Panc1 (cell line): ENCODE measurements at places on chromosomes 6 and 20.

- DNase-seq = no peak
Measured at GRCh38 chr6:156917213-156917612, 140.0 kb downstream of the ARID1B start.

DNA sequence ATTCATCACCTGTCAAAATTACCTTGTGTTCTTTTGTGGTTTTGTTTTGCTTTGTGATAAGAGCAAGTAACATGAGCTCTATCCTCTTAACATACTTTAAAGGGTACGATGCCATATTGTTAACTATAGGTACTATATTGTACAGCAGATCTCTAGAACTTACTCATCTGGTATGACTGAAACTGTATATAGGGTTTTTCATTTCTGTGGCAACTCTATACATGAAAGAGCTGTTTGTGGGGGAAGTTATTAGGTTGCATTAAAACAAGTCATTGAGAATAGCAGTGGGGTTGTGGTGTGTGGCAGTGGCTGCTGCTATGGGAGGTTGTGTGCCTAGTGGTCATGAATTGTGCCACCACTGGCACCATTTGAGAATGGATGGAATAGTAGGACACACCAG, 268.4 kb downstream of the KCNQ5 start:
- DNase-seq = no peak

DNA sequence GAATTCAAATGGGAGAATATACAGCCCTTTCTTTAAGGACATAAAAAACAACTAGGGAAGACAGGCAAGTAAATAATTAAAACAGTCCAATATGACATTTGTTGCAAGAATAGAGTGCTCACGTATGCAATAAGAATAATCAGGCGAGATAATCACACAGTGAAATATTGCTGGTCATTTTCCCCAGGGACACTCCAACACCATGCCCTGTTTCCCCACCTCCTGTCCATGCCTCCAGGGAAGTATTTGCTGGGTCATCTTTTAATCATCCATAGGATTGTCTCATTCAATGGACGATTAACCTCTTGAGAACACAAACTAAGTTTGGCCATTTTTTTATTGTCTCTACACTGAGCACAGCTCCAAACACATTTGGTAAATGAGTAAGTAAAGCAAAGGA, 472.9 kb downstream of the C6orf118 start:
- no peak for DNase-seq

DNA sequence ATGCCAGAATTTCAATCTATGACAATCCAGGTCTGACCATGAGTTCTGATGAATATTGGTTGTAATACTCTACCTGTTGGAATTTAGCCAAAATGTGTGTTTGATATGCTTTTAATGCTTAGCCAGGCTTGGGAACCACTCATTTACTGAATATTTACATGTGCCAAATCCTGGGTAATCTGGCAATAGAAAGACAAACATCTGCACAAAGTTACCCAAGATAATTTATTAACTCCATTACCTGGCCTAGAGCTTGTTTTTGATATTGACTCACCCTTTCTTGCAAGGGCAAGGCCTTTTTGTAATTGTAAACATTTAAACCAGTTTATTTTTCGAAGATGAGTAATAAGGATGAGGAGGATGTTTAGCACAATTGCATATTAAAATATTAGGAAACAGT, 13.5 kb upstream of the CD2AP start:
- no peak for DNase-seq

- no peak for DNase-seq
Measured at GRCh38 chr6:144551339-144551738, 266.2 kb downstream of the UTRN start.

GRCh38 chr20:12837646-12838045, 171.1 kb upstream of the SPTLC3 start:
- no peak for DNase-seq

DNA sequence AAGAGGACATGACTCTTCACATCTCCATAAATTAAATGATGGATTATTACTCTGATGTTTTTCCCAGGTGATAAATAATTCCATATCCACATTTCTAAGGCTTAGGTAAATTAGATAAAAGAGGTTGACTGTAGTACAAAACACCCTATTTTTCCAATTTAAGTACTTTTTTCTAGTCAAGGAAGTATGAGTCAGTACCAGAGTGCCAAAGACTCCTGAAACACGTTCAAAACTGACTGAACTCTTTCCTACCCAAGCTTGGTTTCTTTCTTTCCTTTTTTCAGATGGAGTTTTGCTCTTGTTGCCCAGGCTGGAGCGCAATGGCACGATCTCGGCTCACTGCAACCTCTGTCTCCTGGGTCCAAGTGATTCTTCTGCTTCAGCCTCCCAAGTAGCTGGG, 85.0 kb downstream of the DOK5 start:
- no peak for DNase-seq

DNA sequence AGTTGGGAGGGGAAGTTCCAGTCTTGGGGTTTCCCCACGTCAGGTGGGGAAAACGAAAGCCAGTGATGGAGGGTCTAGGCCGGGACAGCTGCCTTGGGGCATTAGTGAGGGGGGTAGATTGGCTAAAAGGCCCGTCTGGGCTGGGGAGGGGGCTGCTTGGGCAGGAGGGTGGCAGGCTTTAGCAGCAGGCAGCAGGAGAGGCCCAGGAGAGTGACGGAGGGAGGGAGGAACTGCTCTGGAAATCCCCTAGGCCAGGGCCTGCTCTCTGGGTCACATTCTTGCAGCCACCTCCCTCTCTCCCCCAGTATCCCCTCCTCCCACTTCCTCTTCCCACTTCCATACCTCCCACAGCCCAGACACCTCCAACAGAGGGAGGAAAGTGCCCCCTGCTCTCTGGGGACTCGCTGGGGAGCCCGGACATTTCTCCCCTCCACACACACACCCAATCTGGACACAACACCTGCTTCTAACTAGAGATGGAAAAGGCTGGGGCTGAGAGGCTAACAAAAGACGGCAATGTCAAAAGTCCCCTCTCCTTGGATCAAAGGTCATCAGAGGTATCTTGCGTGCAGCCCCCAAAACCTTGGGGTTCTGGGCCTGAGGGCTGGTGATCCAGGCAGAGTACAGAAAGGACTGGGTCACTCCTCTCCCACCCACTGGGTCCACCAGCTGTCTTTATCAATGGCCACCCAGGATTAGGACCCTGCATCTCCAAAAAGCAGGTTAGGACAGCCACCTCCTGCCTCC, 1.8 kb downstream of the NFKBIE start:
- DNase-seq = no peak

GRCh38 chr20:52747845-52748284, 224.3 kb upstream of the TSHZ2 start:
- no peak for DNase-seq

- no peak for DNase-seq
Measured at GRCh38 chr6:1285556-1285955, 26.3 kb upstream of the FOXQ1 start.

GRCh38 chr20:44414346-44414714, 58.8 kb downstream of the HNF4A start:
- no peak for DNase-seq

DNA sequence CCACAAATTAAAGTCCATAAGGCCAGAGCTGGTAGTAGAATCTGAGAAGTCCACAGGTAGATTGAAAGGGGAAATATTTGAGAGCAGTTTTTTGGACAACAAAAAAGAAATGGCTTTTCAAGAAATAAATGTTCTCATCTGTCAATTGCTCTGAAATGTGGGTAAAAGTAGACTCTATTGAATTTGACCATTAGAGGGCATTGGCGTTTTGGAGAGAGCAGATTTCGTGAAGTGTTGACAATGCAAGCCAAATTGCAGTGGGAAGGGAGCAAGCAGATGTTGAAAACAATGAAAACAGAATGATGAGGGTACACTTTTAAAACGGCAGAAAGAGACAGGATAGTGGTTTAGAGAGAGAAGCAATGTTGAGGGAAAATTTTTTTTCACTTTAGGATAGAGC, 149.1 kb upstream of the FAM83B start:
- DNase-seq = no peak

DNA sequence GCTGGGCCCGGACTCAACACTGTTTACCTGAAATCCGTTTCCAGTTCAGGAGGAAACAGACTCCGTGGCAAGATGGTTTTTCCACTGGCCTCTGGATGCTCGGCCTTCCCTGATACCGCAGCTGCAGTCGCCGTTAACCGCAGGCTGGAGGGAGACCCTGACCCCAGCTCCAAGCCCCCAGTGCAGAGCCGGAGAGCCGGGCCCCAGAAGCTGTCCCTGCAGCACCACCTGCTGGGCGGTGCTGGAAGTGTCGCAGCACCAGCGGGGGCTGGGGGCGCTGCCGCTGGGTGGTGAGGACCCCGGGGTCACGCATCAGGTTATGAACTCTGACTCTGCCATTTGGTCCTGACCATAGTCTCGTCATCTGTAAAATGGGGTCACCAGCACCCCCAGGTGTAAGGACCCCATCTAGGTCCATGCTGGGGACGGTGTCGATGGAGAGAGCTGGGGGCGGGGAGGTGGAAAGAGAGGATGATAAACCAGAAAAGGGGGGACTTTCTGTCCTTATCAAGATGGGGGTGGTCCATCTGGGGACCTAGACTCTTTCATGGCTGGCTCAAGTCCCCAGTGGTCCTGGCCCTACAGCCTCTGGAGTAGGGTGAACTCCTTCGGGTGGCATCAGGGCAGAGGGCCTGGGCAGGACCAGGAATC, 20.8 kb upstream of the CHRNA4 start:
- DNase-seq = peak; percentile 5

- no peak for DNase-seq
Measured at GRCh38 chr20:51428401-51429143, 113.9 kb downstream of the NFATC2 start.

GRCh38 chr6:167973148-167973885, 24.2 kb upstream of the KIF25 start:
- no peak for DNase-seq

GRCh38 chr20:44407402-44408184, 52.1 kb downstream of the HNF4A start:
- DNase-seq = no peak

DNA sequence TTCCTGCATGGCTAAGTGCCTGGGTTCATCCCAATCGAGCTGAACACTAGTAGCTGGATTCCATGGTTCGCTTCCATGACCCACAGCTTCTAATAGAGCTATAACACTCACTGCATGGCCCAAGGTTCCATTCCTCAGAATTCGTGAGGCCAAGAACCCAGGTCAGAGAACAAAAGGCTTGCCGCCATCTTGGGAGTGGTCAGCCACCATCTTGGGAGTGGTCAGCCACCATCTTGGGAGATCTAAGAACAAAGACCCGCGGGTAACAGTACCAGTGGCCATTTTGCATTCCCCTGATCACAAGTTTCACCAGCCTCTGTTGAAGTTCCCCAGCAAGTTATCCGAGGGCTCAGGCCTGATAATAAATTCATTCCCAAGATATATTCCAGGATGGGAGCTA, 179.6 kb downstream of the LMBRD1 start:
- DNase-seq = no peak

- no peak for DNase-seq
Measured at GRCh38 chr6:109762769-109763441, 71.8 kb downstream of the FIG4 start.

- DNase-seq = no peak
Measured at GRCh38 chr6:149324428-149324827, 6.9 kb downstream of the TAB2 start.

DNA sequence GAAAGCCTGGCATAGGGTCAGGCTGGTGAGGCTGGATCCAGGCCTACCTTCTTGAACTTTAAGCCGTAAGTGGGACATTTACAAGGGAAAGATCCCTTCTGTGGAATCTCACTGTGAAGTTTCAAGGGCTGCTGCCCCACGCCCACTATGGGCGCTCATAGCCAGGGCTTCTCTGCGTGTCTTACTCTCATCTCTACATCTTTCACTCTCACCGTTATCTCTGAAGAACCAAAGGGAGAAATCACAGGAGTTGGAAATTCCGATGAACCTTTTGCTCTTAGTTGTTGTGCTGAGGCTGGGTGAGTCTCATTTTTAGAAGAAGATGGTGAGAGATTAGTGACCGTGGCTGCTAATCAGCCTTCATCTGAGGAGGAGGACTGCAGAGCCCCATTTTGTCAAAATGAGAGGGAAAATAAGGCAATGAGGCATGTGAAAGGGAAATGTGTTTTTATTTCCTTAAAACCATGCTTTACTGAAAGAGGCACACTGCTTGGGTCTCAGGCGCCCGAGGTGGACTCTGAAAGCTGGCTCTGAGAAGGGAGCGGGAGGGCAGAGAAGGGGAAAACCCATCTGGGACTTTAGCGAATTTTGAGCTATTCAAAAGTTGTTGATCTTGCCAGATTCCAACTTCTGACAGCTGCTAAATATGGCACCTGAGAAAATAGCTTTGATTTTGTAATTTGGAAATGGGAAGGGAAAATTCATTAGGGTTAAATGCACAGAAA, 301.5 kb downstream of the CLIC5 start:
- DNase-seq = no peak

DNA sequence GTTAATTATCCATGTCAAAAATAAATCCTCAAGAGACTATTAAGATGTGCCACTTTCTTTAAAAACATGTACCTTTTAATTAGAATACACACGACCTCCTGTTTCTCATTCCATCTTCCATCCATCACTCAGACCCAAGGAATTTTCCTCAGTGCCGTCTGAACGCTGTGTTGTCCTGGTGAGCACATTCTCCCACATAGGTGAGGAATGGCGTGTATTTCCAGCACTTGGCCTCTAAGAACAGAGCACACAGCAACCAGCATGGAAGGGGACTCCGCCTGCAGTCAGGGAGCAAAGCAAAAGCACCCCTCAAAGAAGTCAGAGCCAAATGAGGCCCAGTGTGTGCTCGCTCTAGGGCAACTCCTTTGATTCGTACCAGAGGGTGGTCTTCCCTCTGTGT, 45.9 kb downstream of the TBXT start:
- no peak for DNase-seq

GRCh38 chr6:34836451-34836850, 44.6 kb downstream of the BLTP3A start:
- DNase-seq = no peak

- DNase-seq = no peak
Measured at GRCh38 chr6:52498538-52499017, 78.3 kb downstream of the TRAM2 start.

GRCh38 chr6:155155787-155156447, 107.9 kb upstream of the CLDN20 start:
- DNase-seq = no peak

- DNase-seq = no peak
Measured at GRCh38 chr6:166957087-166957804, 896 bp upstream of the RNASET2 start.

- no peak for DNase-seq
Measured at GRCh38 chr20:8361006-8361652, 229.1 kb downstream of the PLCB1 start.

- no peak for DNase-seq
Measured at GRCh38 chr6:40485300-40485699, 101.9 kb downstream of the LRFN2 start.

DNA sequence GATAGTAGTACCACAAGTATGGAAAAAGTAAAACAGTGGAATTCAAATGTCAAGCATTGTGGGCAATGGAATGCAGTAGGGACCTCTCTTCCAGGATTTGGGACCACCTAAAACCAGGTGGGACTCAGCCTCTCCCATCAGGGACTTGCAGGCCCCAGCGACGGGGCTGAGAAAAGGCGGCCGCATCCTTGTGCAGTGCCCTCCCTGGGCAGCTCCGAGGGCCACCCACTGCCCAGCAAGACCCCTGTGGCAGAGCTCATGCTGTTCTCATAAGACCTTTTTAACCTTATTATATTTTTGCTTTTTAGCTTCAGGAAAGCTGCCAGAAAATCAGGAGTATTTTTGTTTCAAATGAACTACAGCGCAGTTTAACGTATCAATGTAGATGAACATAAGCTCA, 142.6 kb upstream of the RPS6KA2 start:
- DNase-seq = no peak
